ENCODE measurements at places on chromosomes 1 and 21.

DNA sequence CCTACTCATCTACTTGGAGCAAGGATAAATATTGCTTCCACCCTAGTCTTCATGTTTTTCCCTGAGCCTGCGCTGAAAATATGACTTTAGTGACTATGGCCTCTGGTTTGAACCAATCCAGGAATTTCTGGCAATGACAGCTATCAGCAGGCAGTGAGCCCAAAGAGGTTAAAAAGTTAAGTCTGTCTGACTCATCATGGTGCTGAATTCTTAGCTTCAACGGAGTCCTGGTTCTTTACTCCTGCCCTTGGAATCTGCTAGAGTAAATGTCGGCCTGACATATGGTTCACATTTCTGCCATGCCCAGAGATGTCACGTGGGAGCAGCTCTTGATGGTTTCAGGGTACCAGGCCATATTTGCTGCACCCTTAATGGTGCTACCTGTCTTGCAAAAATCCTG, 351.6 kb upstream of the PLXNA2 start:
- DNase-seq = no peak

- no peak for DNase-seq
Measured at GRCh38 chr21:29674343-29674742, 265.5 kb downstream of the GRIK1 start.

DNA sequence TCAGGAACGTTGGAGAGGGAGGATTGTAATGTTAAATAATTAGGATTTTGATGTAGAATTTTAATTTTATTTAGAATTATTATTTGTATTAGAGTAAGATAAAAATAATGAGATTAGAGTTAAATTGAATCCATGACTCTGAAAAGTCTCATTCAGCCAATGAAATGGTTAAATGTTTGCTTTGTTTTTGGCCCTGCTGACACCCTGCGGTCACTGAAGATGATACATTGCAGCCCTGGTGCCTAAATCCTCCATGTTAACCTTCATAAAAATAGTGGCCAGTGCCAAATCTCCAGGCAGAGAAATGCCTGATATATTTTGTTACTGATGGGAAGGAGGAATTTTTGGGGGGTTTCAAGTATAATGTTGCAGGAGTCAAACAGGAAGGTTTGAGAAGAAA, 27.3 kb upstream of the RLF start:
- DNase-seq = no peak

GRCh38 chr1:45765999-45766792, 15.7 kb upstream of the IPP start:
- DNase-seq = no peak

DNA sequence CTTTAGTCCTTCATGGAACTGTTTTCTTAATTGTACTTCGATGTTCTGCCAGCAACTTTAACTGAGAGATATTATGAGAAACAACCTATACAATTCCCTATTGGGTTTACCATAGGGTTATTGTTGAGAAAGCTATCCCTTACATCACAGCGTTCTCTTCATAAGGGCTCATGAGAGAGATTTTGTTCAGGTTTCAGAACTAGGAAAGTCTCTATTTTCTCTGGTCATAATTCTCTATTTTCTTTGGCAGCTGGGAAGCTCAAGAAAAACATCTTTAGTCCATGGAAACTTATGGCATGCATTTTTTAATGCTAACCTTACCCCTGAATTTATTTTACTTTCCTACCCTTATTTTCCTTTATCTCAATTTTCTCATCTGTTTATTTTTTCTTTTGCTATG, 38.2 kb downstream of the NMNAT2 start:
- DNase-seq = no peak

- no peak for DNase-seq
Measured at GRCh38 chr1:70220517-70221237, 503 bp upstream of the SRSF11 start.

- no peak for DNase-seq
Measured at GRCh38 chr1:207073906-207074820, 14.5 kb upstream of the C4BPB start.

DNA sequence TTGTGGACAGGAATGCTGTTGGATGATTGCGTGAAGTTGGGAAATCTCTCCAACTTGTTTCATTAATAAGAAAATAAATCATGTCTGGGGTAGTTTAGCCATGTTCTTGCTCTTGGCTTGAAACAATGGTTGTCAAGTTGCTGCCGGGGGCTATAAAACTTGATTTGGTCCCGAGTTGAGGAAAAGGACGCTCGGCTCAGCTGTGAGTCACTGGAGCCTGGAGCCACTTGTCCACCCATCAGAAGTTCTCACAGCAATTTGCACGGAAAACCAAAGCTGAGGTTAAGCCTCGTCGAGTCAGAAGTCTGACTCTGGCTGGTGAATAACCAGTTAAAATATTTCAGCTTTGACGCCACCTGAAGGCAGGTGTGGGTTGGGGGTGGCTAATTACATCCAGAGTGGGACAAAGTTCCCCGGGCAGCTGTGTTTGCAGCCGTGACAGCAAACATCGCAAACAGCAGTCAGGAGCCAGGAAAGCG, 19.7 kb upstream of the RIPK4 start:
- no peak for DNase-seq

DNA sequence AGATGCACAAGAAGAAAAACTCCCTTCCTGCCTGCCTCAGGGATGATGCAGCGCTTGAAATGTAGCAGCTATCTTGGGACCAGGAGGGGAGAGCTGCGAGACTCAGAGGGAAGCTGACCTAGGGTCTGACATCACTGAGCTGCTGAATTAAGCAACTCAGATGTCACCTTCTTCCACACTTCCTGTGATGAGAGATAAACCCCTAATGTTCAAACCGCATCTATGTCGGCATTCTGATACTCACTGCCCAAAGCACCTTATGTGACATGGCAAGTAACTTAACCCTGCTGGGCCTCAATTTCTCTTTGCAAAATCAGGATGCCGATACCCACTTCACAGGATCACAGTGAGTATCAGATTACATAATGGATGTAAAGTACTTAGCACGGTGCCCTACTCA, 9.1 kb upstream of the AK2 start:
- no peak for DNase-seq

DNA sequence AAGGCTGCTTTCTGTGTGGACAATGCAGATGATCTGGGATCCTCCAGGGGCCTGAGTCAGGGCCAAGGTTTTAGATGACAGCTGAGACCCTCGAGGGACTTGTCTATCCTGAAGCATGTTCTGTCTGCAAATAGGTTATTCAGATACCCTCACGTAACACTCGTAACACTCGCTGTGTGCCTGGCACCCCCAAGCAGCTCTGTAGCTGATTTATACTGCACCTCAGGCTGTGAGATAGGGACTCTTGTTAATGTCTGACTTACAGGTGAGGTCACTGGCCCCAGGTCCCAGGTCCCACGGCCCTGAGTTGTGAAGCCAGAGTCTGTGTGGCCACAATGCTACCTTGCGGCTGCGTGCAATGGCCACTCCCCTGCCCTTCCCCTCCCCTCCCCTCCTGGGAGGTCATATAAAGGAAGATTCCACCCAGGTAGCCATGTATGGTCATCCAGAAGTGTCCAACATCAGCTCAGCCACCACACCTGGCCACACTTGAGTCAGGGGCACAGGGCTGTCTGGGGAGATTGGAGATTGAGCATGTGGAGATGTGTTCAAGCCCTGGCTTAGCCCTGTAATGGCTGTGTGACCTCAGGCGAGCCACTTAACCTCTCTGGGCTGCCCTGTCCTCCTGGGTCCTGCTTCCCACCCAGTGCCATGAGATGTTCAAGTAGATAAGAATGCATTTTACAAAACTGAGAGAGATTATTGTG, 687.7 kb downstream of the MATN1 start:
- no peak for DNase-seq

DNA sequence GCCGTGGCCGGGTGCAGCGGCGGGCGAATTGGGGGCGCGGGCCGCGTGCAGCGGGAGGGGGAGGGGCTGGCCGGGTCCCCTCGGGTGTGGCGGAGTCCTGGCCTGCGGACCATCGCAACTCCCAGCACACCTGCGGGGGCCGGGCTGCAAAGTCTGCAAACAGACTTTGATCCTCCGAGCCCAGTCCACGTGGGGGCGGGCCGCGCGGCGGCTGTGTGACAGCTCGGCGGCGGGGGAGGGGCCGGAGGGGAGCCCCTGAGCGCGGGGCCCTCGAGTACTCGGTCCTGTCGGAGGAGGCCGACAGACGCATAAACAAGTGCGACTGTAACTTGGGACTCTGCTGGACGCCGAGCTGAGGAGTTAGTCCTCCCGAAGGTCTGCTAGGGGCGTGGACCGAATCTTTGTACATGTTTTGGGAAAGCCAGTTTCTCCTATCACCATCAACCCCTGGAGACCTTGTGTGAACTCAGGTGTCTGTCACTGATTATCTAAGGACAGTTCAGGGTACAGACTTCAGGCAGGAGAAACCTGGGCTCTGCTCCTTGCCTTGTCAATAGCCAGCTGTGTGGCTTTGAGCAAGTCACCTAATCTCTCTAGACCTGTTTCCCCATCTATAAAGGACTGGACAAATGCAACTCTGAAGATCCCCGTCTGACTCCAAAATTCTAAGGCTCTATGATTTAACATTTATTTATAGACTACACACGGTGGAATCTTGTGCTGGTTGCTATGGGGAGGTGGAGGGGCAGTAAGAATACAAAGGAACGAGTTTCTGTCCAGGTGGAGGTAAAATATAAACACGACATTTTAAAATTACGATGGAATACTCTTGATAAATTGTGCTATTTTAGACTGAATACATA, 710 bp upstream of the SLC30A1 start:
- DNase-seq = peak; percentile 83

DNA sequence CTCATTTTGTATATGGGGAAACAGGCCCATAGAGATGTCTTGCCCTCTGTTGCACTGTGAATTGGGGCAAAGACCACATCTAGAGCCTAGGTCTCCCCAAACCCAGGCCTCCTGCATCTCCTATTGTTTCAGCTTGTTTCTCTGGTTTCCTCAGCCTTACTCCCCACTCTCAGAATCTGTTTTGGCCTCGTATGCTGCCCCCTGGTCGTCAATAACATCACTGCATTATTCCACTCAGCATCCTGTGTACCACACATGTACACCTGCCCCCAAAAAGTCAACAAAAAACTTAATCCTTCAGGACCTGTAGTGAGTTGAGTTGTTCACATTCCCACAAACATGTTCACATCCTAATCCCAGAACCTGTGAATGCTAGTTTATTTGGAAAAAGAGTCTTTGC, 184.8 kb downstream of the BRINP2 start:
- DNase-seq = peak; percentile 36

GRCh38 chr21:39675590-39675989, 62.9 kb downstream of the B3GALT5 start:
- no peak for DNase-seq

GRCh38 chr1:31868862-31869261, 53.0 kb upstream of the SPOCD1 start:
- no peak for DNase-seq

DNA sequence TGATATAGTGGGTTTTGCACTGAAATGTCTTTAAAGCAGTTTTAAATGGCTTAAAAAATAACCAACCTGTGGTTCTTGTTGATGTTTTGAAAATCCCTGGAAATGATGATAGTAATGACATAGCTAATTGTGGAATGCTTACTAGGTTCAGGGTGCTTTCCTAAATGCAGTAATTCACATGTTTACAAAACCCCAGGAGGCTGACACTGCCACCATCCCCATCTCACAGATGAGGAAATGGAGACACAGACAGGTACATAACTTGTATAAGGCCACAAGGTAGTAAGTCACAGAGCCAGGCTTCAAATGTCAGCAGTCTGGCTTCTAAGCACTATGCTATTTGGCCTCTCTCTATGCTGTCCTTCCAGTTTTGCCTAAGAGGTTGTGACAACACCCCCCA, 40.6 kb downstream of the C8B start:
- DNase-seq = no peak

- DNase-seq = no peak
Measured at GRCh38 chr1:214022810-214023425, 35.1 kb downstream of the PROX1 start.

DNA sequence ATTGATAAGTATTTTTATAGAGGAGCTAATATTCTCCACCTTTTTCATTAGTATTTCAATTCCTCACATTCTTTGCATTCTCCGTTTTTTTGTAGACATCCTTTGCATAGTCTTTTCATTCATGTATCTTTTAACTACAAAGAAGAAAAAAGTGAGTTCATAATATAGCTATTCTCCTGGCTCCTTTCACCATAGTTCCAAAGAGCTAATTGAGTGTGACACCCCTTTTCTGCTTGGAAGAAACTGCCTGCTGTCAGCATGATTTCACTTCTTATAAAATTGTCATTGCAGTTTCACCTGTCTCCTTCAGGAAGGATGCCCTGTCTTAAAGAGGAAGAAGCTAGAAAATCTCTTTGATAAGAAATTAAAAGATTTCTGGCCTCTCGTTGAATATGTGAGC, 991.1 kb downstream of the KCNT2 start:
- DNase-seq = no peak

DNA sequence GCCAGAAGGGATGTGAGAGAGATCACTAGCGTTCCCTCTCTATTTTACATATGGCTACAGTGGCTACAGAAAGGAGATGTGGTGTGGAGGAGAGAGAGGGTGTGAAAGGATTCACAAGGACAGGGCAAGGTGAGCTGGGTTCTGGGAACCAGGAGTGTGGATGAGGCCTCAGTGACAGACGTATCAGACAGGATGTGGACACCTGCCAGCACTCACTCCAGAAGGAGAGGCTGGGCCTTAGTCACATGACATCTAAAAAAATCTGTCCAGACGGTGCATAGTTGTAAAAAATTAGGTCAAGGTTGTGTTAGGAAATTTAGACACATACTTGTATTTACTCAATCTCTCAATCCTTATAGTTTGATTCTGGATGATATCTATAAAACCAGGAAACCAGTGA, 10.6 kb downstream of the TRIM67 start:
- DNase-seq = no peak

GRCh38 chr1:19644395-19644680, 227 bp downstream of the NBL1 start:
- no peak for DNase-seq

- peak; percentile 85 for DNase-seq
Measured at GRCh38 chr1:197464044-197464443, 196.0 kb downstream of the CRB1 start.

GRCh38 chr21:42003051-42003461, 7.1 kb downstream of the ZBTB21 start:
- no peak for DNase-seq

DNA sequence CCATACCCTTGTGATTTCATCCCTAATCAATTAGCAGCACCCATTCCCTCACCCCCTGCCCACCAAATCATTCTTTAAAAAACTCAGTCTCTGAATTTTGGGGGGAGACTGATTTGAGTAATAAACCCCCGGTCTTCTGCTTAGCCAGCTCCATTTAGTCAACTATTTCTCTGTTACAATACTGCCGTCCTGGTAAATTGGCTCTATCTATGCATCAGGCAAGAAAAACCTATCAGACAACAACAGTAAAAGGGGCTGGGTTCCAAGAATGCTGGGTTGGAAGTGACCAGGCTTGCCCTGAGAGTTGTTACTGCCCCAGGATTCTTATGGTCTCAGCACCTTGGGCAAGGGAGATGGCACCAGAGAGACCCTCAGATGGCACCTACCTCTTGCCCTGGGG, 16.3 kb upstream of the C1orf198 start:
- DNase-seq = no peak

GRCh38 chr1:200258447-200259375, 151.1 kb downstream of the ZNF281 start:
- peak; percentile 16 for DNase-seq
